Thyroid gland (tissue), 4 donors: ENCODE measurements at places on chromosomes 7 and 10. TPM values are rescaled to one million over a fixed set of nuclear protein-coding genes. Genes with fewer than 3 reads are reported as not detected.

GRCh38 chr7:87570178-87570577 lies 30.5 kb downstream of the ABCB1 start:
- H3K27me3 ChIP-seq = no peaks in the 10 kb centered on the region
- H3K27ac ChIP-seq = no peak overlapping the region
- DNase-seq = no peak
- H3K4me3 ChIP-seq = no peak overlapping the region
- H3K4me1 ChIP-seq = no peaks in the 10 kb centered on the region

GRCh38 chr7:124728610-124729009 lies 37.0 kb downstream of the GPR37 start:
- DNase-seq = no peak
- no peak overlapping the region for H3K4me3 ChIP-seq
- no peaks in the 10 kb centered on the region for H3K4me1 ChIP-seq
- no peak overlapping the region for H3K27ac ChIP-seq

- no peaks in the 10 kb centered on the region for H3K27me3 ChIP-seq
- no peak overlapping the region for H3K27ac ChIP-seq
These were observed 7.6 kb downstream of the ZRANB1 start for GRCh38 chr10:124949543-124949942.

DNA sequence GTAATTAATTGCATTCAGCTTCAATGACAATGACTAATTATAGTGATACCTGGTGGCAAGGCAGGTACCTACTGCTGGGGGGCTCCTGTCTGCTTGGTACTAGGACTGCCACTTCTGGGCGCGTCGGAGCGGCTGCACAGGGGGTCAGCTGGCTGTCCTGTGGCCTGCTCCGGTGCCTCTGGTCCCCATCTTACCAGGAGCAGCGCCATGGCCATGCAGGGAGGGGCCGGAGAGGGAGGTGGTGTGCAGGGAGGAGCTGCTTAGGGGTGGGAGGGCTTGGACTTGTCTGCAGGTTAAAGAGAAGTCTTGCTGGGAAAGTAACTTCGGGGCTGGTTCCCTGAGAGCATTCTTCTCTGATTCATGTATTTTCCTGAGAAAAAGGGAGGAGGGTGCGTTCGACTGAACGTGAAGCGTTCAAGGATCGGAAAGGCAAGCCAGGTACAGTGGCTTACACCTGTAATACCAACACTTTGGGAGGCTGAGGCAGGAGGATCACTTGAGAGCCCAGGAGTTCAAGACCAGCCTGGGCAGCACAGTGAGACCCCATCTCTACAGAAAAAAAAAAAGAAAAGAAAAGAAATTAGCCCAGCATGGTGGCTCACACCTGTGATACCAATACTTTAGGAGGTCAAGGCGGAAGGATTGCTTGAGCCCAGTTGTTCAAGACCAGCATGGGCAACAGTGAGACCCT lies 15.4 kb downstream of the CUX1 start:
- no peaks in the 10 kb centered on the region for H3K27me3 ChIP-seq
- H3K27ac ChIP-seq = no peak overlapping the region
- DNase-seq = no peak
- H3K4me1 ChIP-seq = peaks cover 6% of the 10 kb centered on the region
- H3K36me3 ChIP-seq = no peaks in the 10 kb centered on the region

GRCh38 chr7:41239596-41239995 lies 463.3 kb downstream of the INHBA start:
- no peaks in the 10 kb centered on the region for H3K36me3 ChIP-seq
- H3K27ac ChIP-seq = no peak overlapping the region
- no peaks in the 10 kb centered on the region for H3K27me3 ChIP-seq
- H3K4me1 ChIP-seq = no peaks in the 10 kb centered on the region
- no peak for DNase-seq

Gene LLCFC1
- total RNA-seq = not detected

Gene IKZF5
- total RNA-seq = 14.8 TPM

Gene FOXP2
- 24.7 TPM for total RNA-seq
